ENCODE measurements at places on chromosomes 11 and 22. TPM values are rescaled to one million over a fixed set of nuclear protein-coding genes. Genes with fewer than 3 reads are reported as not detected.

MS4A15 gene
- not detected for total RNA-seq

JAML gene
- total RNA-seq, result under 0.01 TPM

TRIM49 gene
- total RNA-seq, result not detected

GPR83 gene
- not detected for total RNA-seq

FGF3 gene
- not detected for total RNA-seq

ZBTB16 gene
- 23.1 TPM for total RNA-seq

MUC5AC gene
- not detected for total RNA-seq

RCOR2 gene
- total RNA-seq, result 0.09 TPM

NNMT gene
- 330 TPM for total RNA-seq

MFNG gene
- 228 TPM for total RNA-seq

NXPE4 gene
- total RNA-seq, result not detected

HIC2 gene
- total RNA-seq, result 4.4 TPM

RAG2 gene
- total RNA-seq, result not detected

TYR gene
- not detected for total RNA-seq

KIRREL3 gene
- not detected for total RNA-seq

KRTAP5-7 gene
- total RNA-seq, result not detected

GNG3 gene
- not detected for total RNA-seq

SLC29A2 gene
- total RNA-seq, result 2.3 TPM

PDGFB gene
- total RNA-seq, result 75.7 TPM

SCN4B gene
- 0.09 TPM for total RNA-seq

GDPD4 gene
- total RNA-seq, result not detected

MB gene
- total RNA-seq, result not detected

DHCR7 gene
- 41.9 TPM for total RNA-seq

FAM89B gene
- total RNA-seq, result 23.3 TPM

ART1 gene
- not detected for total RNA-seq

LAYN gene
- total RNA-seq, result 71.8 TPM

SAA4 gene
- total RNA-seq, result not detected

KIF18A gene
- total RNA-seq, result 4.8 TPM

TUBA8 gene
- total RNA-seq, result 1.0 TPM

KRTAP5-8 gene
- not detected for total RNA-seq

HBG2 gene
- not detected for total RNA-seq
